Suprapubic skin (tissue), 4 donors: ENCODE measurements at places on chromosomes 6 and 20.
A peak's percentile ranks its signal among the peaks of the same experiment; 100 is the strongest.

DNA sequence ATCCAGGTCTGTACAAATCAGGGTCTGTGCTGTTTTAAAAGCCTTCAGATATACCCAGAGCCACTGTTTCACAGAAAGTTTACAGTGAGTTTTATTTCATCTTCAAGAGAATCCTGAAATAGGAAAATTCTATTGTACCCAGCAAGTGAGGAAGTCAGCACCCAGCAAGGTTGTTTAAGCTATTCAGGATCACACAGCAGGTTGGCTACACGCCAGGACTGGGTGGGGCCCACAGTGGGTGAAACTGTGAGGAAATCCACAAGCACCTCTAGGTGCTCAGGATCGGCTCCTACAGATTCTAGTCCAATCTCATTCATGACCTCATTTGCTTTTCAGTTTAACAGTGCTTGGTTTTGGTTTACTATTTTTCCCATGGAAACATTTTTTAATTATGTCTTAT is 128.9 kb downstream of the SYNDIG1 start:
- H3K27me3 ChIP-seq, result no peaks in the 10 kb centered on the region

DNA sequence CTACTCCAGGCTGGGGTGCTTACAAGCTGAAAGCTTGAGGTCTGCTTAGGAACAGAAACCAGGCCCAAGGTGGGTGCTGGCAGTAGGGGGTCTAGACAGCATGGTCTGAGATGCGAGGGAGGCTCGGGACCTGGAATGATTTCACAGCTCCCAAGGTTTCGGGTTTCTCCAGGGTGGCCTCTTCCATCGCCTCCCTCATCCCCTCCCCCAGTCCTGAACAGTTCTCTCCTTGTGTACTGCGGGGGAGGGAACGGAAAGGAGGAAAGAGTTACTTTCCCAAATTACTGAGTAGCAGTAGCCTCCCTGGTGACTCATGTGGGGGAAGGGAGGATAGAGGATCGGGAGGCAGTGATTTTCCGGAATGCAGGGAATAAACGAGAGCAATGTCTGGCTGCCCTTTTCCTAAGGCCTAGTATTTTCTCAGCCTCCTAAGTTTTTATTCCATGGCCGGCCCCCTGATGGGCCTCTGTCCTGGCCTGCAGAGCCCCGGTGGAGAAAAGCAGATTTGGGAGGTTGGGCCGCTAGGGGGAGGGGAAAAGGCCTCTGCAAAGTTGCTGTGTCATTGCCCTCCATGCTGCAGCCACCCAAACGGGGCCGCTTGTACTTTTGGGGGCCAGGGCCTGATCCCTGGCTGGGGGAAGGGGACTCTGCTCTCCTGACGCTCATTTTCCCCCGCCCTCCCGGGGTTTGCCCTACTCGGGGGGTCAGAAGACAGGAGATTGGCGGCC is 1.5 kb downstream of the BRD2 start:
- peak; percentile 86 for DNase-seq
- peak overlapping the region; percentile 69 for H3K4me3 ChIP-seq
- peak overlapping the region; percentile 97 for H3K27ac ChIP-seq
- H3K4me1 ChIP-seq, result peaks cover 30% of the 10 kb centered on the region
- H3K27me3 ChIP-seq, result no peaks in the 10 kb centered on the region

DNA sequence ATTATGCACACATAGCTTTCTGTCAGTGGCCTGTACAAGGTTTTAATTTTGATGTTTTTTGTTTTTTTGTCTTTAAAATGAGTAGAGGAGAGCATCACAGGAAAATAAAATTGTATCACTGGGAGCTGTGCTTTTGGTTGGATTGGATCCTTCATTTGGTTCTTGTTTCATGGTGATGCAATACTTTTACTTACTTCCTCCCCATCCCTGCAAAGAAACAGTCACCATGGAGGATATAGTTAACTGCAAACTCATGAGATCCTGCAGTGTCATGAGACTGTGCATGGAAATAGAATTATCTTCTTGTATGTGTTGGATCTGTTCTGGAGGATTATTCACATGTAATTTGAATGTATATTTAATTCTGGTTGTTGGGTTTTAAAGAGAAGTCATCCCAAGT is 122.3 kb downstream of the JARID2 start:
- no peaks in the 10 kb centered on the region for H3K36me3 ChIP-seq
- no peaks in the 10 kb centered on the region for H3K27me3 ChIP-seq
- DNase-seq, result no peak
- H3K4me3 ChIP-seq, result no peak overlapping the region

- H3K36me3 ChIP-seq, result no peaks in the 10 kb centered on the region
- H3K27ac ChIP-seq, result no peak overlapping the region
- no peak for DNase-seq
- H3K4me3 ChIP-seq, result no peak overlapping the region
Observed at GRCh38 chr6:154071236-154071635, 32.2 kb downstream of the OPRM1 start.

GRCh38 chr6:127103482-127103881 is 15.0 kb upstream of the RSPO3 start:
- DNase-seq, result no peak
- no peak overlapping the region for H3K27ac ChIP-seq
- no peaks in the 10 kb centered on the region for H3K27me3 ChIP-seq
- H3K4me3 ChIP-seq, result no peak overlapping the region

DNA sequence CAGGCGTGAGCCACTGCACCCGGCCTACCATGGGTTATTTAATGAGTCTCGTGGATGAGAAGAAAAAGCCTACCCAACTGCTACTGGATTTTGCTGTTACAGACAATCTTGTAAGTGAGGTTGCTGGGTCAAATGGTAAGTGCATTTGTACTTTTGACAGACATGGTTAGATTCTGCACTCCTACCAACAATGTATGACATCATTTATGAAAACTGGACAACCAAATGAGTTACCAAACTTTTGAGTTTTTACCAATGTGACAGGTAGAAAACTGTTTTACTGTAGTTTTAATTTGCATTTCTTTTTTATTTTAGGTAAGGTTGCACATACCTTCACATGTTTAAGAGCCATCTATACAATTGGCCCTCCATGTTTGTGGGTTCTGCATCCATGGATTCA is 48.2 kb downstream of the PDSS2 start:
- H3K27me3 ChIP-seq, result no peaks in the 10 kb centered on the region
- H3K4me1 ChIP-seq, result peaks cover 5% of the 10 kb centered on the region
- no peaks in the 10 kb centered on the region for H3K36me3 ChIP-seq

DNA sequence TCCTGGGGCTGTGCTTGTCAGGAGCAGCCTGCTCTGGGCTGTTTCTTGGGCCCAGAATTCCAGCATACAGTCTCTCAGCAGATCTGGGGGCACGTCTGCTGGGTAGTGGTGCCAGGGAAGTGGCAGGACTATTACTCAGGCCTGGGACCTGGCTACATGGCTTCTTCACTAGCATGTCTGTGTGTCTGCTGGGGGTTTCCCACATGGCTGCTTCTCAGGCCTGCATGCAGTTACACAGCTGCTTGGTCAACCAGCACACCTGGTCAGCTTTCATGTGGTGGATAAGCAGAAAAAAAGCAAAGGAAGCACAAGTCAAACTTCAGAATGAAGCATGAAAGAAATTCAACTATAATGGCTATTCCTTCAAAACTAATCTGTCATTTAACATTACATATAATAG is 316.2 kb upstream of the NOX3 start:
- no peak overlapping the region for H3K27ac ChIP-seq
- no peaks in the 10 kb centered on the region for H3K27me3 ChIP-seq
- H3K4me3 ChIP-seq, result no peak overlapping the region
- no peak for DNase-seq
- no peaks in the 10 kb centered on the region for H3K36me3 ChIP-seq

GRCh38 chr20:31505903-31506302 is 8.3 kb upstream of the HM13 start:
- H3K4me3 ChIP-seq, result no peak overlapping the region
- no peaks in the 10 kb centered on the region for H3K4me1 ChIP-seq
- H3K27ac ChIP-seq, result no peak overlapping the region
- DNase-seq, result no peak
- H3K27me3 ChIP-seq, result no peaks in the 10 kb centered on the region
- H3K36me3 ChIP-seq, result no peaks in the 10 kb centered on the region

- no peak for DNase-seq
- no peak overlapping the region for H3K27ac ChIP-seq
- no peaks in the 10 kb centered on the region for H3K27me3 ChIP-seq
- H3K4me1 ChIP-seq, result peaks cover 26% of the 10 kb centered on the region
Observed at GRCh38 chr6:127453845-127454619, 5.2 kb downstream of the KIAA0408 start.

DNA sequence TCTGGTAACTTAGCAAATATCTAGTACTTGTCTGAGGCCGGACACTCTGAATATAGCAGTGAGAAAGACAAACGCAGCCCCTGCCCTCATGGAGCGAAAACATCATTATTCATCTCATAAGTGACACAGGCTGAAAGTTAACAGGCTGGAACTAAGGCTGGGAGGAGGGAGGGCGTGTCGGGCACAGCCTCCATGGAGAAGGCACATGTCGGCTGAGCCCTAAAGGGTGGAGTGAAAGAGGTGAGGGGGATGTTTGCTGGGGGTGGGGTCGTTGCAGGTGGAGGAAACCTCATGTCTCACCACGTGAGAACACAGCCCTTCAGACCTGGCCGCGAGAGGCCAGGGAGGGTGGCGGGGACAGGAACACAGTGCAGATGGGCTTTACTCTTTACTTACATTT is 108.8 kb upstream of the FOXC1 start:
- no peaks in the 10 kb centered on the region for H3K27me3 ChIP-seq
- no peak overlapping the region for H3K27ac ChIP-seq
- H3K4me1 ChIP-seq, result peaks cover 2% of the 10 kb centered on the region
- H3K4me3 ChIP-seq, result no peak overlapping the region

DNA sequence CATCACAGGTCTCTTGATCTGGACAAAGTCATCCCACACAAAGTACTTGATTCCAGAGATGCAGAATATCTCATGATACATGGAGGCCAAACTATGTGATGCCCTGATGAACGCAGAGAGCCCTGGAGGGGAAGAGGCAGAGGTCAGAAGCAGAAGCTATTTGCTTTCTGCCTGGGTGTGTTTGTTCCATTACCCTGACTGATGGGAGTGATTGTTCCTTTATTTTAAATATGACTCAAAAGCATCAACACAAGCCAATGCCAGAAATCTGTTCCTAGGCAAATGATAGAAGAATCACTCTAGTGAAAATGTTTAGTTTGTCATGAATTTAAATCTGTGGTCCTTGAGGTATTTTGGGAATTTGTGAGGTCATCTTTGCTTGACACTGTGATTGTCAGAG is 54.7 kb upstream of the GGTLC1 start:
- DNase-seq, result no peak
- H3K36me3 ChIP-seq, result no peaks in the 10 kb centered on the region
- no peak overlapping the region for H3K27ac ChIP-seq
- H3K4me3 ChIP-seq, result no peak overlapping the region
- no peaks in the 10 kb centered on the region for H3K27me3 ChIP-seq
- no peaks in the 10 kb centered on the region for H3K4me1 ChIP-seq

GRCh38 chr6:133501675-133502270 is 260.6 kb downstream of the EYA4 start:
- no peaks in the 10 kb centered on the region for H3K27me3 ChIP-seq
- peak overlapping the region; percentile 69 for H3K27ac ChIP-seq
- no peak for DNase-seq
- no peak overlapping the region for H3K4me3 ChIP-seq
- H3K36me3 ChIP-seq, result no peaks in the 10 kb centered on the region
- H3K4me1 ChIP-seq, result peaks cover 14% of the 10 kb centered on the region
